ENCODE measurements at places on chromosomes 11 and 22. TPM values are rescaled to one million over a fixed set of nuclear protein-coding genes. Genes with fewer than 3 reads are reported as not detected.

DNA sequence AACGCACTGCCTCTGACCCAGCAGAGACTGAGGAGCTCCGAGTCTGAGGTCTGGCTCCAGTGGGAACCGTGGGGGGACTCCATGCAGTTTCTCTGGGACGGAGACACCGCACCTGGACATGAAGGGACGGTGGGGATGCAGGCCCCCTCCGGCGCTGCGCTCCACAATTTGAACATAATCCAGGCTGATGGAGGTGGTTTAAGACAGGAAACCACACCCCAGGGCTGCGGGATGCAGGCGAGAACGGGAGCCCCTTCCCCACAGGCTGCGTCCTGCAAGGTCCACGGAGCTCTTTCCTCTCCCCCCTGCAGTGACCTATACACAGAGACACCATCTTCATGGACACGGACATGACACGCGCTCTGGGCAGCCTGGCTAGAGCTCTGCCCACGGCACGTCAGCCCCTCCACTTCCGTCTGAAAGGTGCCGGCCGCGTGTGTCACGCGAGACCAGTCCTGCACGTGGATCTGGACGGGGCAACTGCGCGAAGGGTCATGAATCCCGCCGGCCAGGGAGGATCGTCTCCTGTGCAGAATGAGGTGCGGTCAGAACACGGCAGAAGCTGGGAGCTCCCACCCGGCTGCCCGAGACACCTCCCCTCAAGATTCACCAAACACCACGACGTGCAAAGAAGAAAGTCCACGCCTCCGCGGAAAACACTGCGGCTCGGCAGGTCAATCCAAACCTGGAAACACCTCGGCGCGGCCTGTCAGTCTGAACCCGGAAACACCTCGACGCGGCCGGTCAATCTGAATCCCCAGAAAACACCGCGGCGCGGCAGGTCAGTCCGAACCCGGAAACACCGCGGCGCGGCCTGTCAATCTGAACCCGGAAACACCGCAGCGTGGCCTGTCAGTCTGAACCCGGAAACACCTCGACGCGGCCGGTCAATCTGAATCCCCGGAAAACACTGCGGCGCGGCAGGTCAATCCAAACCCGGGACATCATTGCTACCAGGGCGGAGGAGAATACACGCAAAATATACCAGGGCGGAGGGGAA, 212.4 kb downstream of the BRD1 start:
- no peaks in the 10 kb centered on the region for H3K27me3 ChIP-seq
- no peaks in the 10 kb centered on the region for H3K4me1 ChIP-seq
- no peak overlapping the region for H3K4me3 ChIP-seq
- peaks cover 8% of the 10 kb centered on the region for H3K36me3 ChIP-seq
- DNase-seq = no peak

- H3K27ac ChIP-seq = peak within 1 kb of the TSS; percentile 98
- no peaks in the 10 kb centered on the region for H3K27me3 ChIP-seq
These were observed at the start of gene ATF4 for GRCh38 chr22:39520226-39521105. ATF4 (plus strand) TSS chr22:39520562; CDS start chr22:39521446, 884 bp downstream.

- no peak overlapping the region for H3K4me3 ChIP-seq
- no peak for DNase-seq
- peaks cover 4% of the 10 kb centered on the region for H3K27me3 ChIP-seq
These were observed 21.1 kb downstream of the OR5P2 start for GRCh38 chr11:7775689-7776088.

GRCh38 chr11:114149689-114150407, 90.3 kb downstream of the ZBTB16 start:
- H3K4me1 ChIP-seq = peaks cover 7% of the 10 kb centered on the region
- H3K4me3 ChIP-seq = no peak overlapping the region
- DNase-seq = no peak
- H3K27me3 ChIP-seq = no peaks in the 10 kb centered on the region

GRCh38 chr11:32420937-32421901, 14.1 kb downstream of the WT1 start:
- DNase-seq = peak; percentile 57
- no peak overlapping the region for H3K27ac ChIP-seq
- H3K36me3 ChIP-seq = no peaks in the 10 kb centered on the region
- H3K4me3 ChIP-seq = no peak overlapping the region
- peaks cover 10% of the 10 kb centered on the region for H3K4me1 ChIP-seq

- H3K36me3 ChIP-seq = no peaks in the 10 kb centered on the region
- no peak for DNase-seq
- H3K27ac ChIP-seq = no peak overlapping the region
- H3K4me3 ChIP-seq = no peak overlapping the region
- H3K4me1 ChIP-seq = no peaks in the 10 kb centered on the region
These were observed 605.7 kb downstream of the INSC start for GRCh38 chr11:15720460-15720859.

DNA sequence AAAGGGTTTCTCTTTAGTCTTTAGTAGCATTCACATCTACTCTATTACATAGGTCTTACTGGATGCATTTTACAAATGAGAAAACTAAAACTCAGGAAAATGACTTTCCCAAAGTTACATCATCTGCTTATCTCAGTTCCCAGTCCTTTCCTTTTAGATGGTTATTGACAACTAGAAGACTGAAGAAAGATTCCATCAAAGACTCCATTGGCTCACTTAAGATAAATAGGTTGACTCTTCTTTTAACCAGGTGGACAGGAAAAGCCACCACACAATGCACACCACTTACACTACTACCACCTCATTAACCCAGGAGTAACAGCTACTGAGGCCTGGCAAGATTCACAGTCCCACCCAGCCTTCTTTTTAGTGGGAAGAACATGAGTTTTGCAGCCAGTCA, 123.6 kb downstream of the TRIM44 start:
- H3K4me3 ChIP-seq = no peak overlapping the region
- DNase-seq = no peak
- peak overlapping the region; percentile 6 for H3K27ac ChIP-seq
- no peaks in the 10 kb centered on the region for H3K27me3 ChIP-seq
- peaks cover 51% of the 10 kb centered on the region for H3K4me1 ChIP-seq

DNA sequence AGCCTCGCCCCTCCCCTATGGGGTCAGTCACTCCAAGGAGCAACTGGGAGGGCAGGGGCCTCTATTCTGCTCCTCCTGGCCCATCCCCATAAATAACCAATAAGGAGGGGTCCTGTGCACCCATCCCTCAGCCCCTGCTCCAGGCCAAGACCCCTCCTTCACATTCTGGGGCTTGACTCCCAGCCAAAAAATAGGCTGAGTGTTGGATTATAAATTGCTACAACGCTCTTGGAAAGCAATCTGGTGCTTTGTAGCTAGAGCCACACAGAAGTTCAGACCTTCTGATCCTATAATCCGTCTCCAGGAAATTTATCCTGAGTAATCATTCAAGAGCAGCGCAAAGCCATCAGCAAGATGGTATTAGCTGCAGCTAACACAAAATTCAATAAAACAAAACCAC, 42.5 kb downstream of the ABCC8 start:
- no peaks in the 10 kb centered on the region for H3K36me3 ChIP-seq
- H3K27ac ChIP-seq = no peak overlapping the region
- peaks cover 3% of the 10 kb centered on the region for H3K4me1 ChIP-seq
- no peak overlapping the region for H3K4me3 ChIP-seq

- H3K27ac ChIP-seq = no peak overlapping the region
- peaks cover 1% of the 10 kb centered on the region for H3K36me3 ChIP-seq
- H3K27me3 ChIP-seq = no peaks in the 10 kb centered on the region
- DNase-seq = no peak
- H3K4me1 ChIP-seq = peaks cover 17% of the 10 kb centered on the region
These were observed 21.8 kb downstream of the PRR5 start for GRCh38 chr22:44723801-44724200.

DNA sequence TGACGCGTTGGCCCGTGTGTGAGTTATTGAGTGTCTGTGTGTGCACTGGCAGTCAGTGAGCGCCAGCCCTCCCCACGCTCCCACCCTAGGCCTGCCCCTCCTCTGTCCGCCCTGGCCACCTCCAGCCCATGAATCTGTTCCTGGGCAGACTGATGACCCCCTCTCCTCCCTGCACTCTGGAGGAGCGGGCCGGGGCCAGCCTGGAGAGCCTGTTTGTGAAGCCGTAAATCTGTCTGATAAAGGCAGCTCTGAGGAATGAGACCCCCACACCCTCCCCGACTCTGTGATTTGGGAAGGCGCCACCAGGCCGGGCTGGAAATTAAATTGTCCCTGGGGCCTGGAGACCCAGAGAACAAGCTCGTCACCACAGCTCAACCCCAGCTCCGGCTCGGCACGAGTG, 8.6 kb downstream of the TSSC4 start:
- no peaks in the 10 kb centered on the region for H3K4me1 ChIP-seq
- no peak overlapping the region for H3K27ac ChIP-seq
- H3K27me3 ChIP-seq = no peaks in the 10 kb centered on the region
- no peak for DNase-seq
- no peaks in the 10 kb centered on the region for H3K36me3 ChIP-seq

DNA sequence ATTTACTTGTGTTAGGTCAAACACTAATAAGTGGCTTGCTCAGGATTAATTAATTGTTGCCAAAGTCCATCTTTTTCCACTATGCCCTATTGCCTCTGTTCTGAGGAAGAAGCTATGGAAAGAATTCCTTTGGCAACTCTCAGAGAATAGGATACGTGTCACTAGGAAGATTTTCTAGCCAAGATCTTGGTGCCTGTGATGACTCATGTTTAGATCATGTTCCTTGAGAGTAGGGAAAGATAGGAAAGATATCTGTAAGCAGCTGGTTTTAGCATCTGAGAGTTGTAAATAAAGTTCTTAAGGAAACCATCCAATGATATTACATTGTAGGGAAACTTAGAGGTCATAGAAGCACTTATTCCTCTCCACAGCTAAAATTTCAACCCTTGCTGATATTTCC, 15.7 kb downstream of the SLN start:
- no peak for DNase-seq
- H3K27me3 ChIP-seq = peaks cover 26% of the 10 kb centered on the region

DNA sequence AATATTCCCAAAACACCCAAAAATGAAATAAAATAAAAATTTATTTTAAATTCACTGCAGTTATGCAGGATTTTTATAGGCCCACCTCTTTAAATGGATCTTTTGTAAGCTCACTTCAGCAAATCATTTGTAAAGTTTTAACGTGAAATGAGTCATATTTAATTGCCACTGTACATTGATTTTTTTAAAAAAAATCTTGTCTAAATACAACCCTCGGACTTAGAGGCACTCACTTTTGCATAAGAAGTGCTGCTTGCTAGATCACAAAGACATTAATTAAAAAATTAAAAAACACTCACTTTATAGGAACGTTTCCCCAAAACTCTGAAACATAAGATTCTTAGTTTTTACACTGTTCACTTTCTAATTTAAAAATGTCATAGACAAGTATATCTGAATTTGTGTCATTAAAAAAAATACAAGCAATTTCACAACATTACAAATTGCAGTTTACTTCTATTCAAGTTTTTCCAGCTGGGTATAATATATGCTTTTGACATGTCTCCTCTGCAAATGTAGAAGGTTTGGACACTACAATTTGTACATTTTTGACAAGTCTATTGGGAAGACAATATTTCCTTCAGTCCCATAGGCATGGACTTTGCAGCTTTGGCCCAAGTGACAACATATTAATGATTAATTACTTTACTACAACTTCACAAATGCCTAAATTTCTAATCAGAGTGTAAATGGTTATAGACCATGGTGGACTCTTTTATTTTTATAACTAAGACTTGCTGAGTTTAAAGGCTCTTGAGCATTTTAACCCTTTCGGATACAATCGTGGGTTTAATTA, 1088.4 kb downstream of the LRRC4C start:
- H3K36me3 ChIP-seq = no peaks in the 10 kb centered on the region
- no peak for DNase-seq
- H3K4me3 ChIP-seq = no peak overlapping the region
- H3K27ac ChIP-seq = no peak overlapping the region

SLC22A25 gene
- not detected for total RNA-seq

ANO1 gene
- total RNA-seq = not detected

POLR2L gene
- total RNA-seq = 89.2 TPM

NUDT22 gene
- 66.0 TPM for total RNA-seq

KCNE3 gene
- not detected for total RNA-seq

PGA4 gene
- not detected for total RNA-seq

Measured in activated CD8-positive, alpha-beta T cell treated with anti-CD3 and anti-CD28 coated beads for 36 hours (primary cell).